ENCODE measurements at places on chromosomes 2 and 18. TPM values are rescaled to one million over a fixed set of nuclear protein-coding genes. Genes with fewer than 3 reads are reported as not detected.
A peak's percentile ranks its signal among the peaks of the same experiment; 100 is the strongest.

- no peak for DNase-seq
These were observed 503 bp downstream of the GTF3C3 start for GRCh38 chr2:196798980-196799379.

DNA sequence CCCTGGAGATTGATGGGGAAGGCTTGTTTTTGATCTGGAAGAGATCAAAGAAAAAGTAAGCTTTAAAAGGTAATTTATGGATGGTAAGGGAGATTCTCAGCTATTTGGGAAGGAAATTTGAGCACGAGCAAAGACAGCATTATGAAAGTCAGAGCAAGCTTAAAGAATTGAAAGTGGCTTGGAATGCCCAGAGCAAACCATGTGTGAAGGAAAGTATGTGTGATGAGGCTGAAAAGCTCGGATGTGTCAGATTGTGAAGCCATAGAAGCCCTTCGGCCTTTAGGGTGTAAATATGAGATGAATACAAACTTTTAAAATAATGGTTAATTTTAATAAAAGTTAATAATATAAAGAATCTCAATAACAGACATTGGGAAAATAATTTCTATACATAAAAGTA is 377.4 kb upstream of the DSEL start:
- no peak for DNase-seq

- DNase-seq = no peak
These were observed 3.1 kb downstream of the NEU4 start for GRCh38 chr2:241811952-241812729.

- DNase-seq = no peak
These were observed 15.4 kb upstream of the DGKD start for GRCh38 chr2:233338812-233339368.

- peak; percentile 53 for DNase-seq
These were observed 51.4 kb downstream of the KIF5C start for GRCh38 chr2:148926291-148926961.

DNA sequence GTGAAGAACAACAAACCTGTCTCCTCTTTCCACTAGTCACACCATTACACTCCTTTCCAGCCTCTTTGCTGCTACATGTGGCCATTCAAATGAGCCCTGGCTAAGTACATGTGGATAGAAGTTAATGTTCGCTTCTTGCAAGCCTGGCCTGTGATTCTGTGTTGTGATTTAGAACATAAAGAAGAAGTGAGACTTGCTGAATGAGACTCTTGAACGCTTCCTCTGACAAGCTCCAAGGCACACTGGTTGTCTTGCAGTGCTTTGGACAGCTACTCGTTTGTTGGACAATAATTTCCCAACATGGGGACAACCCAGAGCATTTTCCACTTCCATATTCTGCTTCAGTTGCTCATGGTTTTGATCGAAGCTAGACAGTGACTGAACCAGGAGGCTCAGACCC is 57.3 kb downstream of the CCDC74A start:
- no peak for DNase-seq

DNA sequence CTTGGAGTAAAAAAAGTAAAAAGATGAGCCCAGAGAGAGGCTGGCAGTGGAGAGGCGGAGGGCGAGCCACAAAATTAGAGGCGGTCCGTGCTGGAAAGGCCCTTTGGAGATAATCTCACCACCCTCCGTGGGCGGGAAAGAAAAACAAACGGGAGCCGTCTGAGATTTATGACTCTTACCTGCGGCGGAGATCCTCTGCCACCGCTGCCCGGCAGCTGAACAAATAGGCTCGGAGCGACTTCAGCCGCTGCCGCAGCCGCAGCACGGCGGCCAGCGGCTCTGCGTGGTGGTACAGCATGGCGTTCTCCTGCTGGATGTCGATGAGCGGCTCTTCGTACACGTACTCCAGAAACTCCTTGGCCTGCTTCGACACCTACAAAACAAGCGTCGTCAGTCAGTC is 94.6 kb downstream of the PLEKHM3 start:
- DNase-seq = peak; percentile 86

GRCh38 chr18:35510076-35510651 is 12.4 kb upstream of the INO80C start:
- no peak for DNase-seq

GRCh38 chr2:227783404-227784138 is 30.1 kb upstream of the CCL20 start:
- no peak for DNase-seq

DNA sequence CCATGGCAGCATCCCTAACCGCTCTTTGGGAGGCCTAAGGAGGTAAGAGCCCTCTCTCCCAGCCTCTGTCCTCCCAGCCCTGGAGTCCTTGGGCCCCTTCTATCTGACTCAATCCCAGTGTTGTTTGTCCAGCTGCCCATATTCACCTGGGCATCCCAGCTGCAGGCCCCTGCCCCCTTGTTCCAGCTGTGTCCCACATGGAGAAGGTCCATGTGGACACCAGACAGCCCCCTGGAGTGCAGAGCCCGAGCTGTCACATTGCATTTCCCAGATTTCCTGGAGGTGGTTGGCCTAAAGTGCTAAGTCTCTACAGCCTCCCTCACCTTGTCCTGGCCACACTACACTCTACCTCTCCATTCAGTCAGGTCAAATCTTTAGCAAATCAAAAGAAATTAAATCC is 42.5 kb downstream of the PSD4 start:
- no peak for DNase-seq

DNA sequence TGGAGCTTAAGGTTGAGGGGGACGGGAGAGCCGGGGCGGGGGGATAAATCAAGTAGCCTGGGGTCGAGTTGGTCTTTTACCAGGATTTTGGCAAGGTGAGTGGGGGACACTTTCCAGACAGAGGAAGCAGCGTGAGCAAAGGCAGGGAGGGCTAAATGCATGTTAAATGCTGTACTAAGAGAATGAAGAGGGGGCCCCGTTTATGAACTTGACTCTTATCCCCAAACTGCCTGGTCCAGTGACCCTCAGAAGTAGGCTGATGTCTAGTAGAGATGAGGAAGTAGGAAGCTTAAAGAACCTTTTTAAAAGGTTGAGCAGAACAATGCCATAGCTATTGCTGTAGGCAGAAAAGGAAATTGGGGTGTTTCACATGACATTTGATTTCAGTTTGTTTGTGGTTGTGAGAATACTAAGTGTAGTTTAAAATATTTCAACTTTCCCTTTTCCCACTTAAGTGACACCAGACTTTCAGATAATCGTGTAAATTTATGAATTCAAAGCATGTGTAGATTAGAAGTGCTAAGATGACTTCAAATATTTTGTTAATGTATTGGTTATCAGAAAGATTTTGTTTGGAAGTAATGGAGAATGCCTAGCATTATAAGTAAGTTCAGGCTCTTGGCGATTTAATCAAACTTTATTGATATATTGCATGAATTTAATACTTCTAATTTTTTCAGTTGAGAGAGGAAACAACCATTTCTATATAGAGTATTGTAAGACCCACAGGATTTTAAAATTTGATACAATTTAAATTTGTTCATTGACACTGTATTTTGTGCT is 1.8 kb downstream of the REL start:
- no peak for DNase-seq

GPD2 gene
- total RNA-seq = 56.8 TPM

TLX2 gene
- 0.72 TPM for total RNA-seq

ALKAL2 gene
- not detected for total RNA-seq

CHRND gene
- total RNA-seq = not detected

RPRM gene
- total RNA-seq = not detected

SOWAHC gene
- 20.3 TPM for total RNA-seq
